ENCODE measurements at places on chromosomes 4 and X.
A peak's percentile ranks its signal among the peaks of the same experiment; 100 is the strongest.

GRCh38 chr4:15557786-15558550, 88.3 kb downstream of the CC2D2A start:
- no peak for DNase-seq

DNA sequence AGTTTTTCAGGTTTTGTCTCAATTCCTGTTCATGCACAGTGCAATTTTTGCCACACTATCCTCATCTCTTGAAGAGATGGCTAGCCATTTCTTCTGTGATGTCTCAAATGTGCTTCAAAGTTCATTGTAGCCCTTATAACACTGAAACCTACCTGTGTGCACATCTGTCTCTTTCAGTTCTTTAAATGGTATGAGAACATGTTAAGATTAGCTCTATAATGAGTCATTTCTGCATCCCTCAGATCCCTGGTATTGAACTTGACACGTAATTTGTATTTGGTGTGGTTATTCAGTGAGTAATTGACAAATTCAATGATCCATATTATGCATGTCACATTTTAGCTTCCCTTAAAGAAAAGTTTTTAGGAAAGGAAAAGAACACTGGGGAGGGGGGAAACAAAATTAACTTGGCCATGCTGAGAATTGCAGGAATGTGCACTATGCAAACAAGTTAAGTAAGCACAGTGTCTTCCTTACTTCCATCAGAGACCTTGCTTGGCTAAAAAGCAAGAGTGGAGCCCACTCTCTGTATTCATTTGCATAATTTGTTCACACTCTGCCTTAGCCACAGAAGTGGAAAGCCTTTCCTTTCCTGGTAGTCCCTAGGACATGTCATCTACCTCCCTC, 659.8 kb upstream of the MAGEB2 start:
- DNase-seq, result no peak

DNA sequence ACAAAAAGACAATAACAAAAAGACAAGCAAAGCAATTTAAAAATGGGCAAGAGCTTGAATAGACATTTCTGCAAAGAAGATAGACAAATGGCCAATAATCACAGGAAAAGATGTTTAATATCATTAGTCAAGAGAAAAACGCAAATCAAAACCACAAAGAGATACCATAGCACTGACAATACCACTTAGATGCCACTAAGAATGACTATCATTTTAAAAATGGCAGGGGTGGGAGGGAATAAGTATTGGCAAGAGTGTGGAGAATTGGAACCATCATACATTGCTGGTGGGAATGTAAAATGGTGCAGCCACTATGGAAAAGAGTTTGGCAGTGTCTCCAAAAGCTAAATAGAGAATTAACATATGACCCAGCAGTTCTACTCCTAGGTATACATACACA, 15.1 kb upstream of the EXOC1 start:
- DNase-seq, result no peak

DNA sequence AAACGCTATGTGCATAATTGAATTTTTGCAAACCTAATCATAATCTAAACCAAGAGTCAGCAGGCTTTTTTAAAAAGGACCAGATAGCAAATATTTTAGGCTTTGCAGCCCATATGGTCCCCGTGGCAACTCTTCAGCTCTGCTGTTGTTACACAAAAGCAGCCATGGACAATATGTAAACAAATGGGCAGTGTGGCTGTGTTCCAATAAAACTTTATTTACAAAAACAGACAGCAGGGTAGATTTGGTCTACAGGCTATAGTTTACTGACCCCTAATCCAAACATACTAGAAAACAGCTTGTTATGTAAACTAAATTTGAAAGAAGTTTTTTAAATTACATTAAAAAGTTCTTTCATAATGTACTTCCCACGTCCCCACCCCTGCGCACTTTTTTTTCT, 53.1 kb downstream of the FUNDC1 start:
- no peak for DNase-seq

DNA sequence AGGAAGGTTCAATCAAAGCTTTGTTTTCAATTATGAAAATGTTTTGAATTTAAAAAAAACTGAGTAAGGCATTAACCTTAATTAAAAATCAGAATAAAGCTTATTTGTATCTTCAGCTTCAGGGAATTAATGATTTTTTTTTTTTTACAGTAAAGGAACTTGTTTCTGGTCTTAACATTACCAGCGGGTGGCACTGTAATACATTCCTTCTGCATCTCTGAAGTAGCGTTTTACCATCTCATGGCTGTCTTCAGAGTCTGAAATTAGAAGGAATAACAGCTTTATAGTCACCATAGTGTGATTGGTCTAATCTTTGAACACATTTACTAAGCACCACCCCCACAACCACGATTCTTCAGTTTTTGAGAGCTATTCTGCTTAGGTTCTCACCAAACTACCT, 102.6 kb downstream of the IL1RAPL2 start:
- DNase-seq, result no peak

DNA sequence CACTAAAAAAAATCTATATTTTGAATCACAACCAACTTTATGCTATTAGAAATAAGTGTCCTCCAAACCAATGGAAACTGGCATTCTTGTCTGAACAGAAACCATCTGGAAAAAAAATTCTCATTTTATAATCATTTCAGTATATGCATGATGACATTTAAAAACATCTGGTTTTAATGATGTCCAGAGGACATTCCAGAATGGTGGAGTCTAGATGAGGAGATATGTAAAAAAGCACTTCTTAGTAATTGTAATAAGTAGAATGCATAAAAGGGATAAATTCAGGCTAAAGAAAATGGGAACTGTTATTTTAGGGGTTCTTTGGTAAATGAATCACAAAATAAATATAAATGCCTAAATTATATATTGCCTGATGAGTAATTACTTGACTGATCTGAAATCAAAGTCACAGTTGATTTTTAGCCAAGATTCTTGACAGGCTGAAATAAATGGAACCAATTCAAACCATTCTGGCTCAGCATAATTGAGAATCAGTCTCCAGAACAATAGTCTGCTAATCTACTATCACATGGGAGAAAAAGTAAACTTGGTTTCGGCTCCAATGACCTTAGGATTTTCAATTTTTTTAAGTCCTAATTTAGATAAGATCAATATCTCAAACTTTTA, 636.6 kb downstream of the FAT4 start:
- no peak for DNase-seq

GRCh38 chrX:123172869-123173268, 11.2 kb upstream of the GRIA3 start:
- no peak for DNase-seq

GRCh38 chr4:128863312-128864075, 54.0 kb downstream of the JADE1 start:
- DNase-seq, result peak; percentile 0

- no peak for DNase-seq
Observed at GRCh38 chrX:18448416-18448815, 23.0 kb downstream of the CDKL5 start.

DNA sequence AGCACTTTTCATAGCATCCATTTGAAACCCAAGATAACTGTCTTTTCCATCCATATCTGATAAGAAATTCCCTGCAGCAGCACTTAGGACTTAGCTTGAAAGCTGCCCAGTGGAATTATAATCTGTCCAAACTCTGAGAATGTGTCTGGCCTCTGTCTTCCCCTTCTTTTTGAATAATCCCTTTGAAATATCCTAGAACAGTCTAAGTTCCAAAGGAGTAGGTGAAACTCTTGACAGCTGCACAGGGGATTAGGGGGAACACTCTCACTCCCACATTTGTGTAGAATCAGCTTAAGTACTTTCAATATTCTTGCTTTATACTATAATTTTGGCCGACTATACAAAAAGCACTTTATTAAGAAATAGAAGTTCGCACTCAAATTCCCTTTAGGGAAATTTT, 157.7 kb downstream of the PAPSS1 start:
- no peak for DNase-seq

All from NCI-H2171 (cell line).